ENCODE measurements at places on chromosomes 6 and 20.

DNA sequence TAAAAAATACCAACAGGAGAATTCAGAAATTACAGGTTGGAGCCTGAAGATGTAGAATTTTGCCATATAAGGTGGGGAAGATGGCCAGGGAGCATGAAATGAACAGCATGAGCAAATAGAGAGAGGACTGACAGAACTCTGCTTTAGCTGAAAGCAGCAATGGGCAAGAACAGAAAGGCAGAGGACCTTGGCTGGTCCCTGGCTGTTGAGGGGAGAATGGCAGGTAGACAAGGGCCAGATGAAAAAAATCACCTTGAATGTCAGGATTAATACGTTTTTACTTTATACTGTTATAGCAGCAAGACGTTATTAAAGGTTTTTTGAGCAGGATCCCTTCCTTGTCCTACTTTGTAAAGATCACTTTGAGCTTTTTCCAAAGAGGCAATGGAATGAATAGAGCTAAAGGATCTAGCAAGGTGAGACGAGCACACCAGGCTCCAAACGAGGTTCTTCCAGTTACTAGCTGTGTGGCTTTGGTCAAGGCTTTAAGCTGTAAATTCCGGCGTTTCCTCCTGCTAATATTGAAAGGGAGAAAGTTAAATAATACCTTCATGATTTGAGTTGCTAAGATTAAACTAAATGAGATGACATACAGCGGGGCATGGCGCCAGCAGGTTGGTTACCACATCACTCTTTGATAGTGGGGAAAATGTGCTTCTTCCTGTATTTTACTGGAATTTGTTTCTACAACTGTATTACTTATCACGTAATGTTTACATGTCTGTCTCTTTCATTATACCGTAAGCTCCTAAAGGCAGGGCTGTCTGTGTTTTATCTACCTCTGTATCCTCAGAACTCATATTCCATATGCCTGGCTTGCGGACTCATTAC lies 776 bp downstream of the PPIL1 start:
- DNase-seq: no peak

- DNase-seq: no peak
Measured at GRCh38 chr20:9632991-9633390, 118.6 kb downstream of the LAMP5 start.

GRCh38 chr6:1600063-1600763 lies 9.5 kb upstream of the FOXC1 start:
- no peak for DNase-seq

DNA sequence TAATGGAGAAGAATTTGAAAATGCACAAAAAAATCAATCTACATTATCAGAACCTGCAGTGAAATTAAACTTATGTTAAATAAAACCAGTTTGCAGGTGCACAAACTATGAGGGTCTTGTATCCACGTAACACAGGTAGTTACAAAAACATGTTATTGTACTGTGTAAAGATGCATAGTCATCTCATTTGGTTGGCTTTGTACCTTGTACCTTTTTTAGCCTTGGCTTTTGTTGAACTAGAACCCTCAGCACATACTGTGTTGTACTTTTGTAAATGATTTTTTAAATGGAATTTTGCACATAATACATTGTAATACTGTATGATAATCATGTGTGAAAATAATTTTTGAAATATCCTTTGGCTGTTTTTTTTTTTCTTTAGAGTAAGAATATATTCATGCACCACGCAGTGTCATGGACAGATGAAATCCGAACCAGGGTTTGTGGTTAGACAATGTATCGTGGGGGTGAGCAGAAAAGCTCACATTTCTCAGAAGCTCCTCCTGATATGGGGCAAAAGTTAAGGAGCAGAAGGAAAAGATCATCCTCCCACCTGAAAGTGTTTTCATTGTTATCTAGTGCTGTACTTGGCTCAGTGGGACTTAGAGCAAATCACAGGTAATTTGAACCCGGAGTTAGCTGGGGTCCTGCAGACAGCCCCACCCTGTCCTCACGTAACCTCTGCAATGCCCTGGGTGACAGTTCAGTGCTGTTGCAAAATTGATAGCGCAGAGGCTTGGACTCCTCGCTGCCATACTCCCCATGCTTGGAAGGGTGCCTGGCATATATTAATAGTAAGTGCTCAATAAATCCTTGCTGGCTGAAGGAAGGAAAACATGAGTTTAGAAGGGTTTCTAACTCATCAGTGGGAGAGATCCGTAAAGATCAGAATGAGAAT lies 14.8 kb upstream of the NAA20 start:
- no peak for DNase-seq

GRCh38 chr6:42451333-42452170 lies at the start of gene TRERF1:
Gene TRERF1, minus strand, starts transcription at chr6:42451926. Its CDS starts 182,336 bp downstream, at chr6:42269590.
- no peak for DNase-seq

- DNase-seq: no peak
Measured at GRCh38 chr20:1940581-1940980, 45.4 kb downstream of the SIRPA start.

GRCh38 chr6:85464722-85465150 lies 14.9 kb downstream of the NT5E start:
- no peak for DNase-seq

- DNase-seq: no peak
Measured at GRCh38 chr6:169023161-169023874, 230.3 kb downstream of the THBS2 start.

DNA sequence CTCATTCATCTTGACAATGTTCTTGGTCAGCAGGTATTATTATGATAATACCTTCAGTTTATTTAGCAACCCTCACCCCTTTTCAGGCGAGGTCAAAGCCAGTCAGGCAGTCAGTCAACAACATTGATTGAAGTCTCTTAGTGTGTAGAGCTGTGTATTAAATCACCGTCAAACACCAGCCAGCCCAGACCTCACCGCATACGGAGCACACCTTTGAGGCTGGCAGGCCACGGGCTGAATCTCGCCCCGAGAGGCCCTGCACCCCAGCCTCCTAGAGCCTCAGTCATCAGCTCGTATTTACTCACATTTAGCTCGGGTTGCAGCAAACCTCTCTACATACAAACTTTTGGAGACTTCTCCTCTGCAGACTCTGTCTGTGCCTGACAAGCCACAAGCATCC lies 36.0 kb upstream of the FOXA2 start:
- DNase-seq: no peak

GRCh38 chr20:6877633-6878032 lies 110.1 kb downstream of the BMP2 start:
- DNase-seq: no peak

- DNase-seq: no peak
Measured at GRCh38 chr6:129812145-129812777, 48.9 kb downstream of the TMEM244 start.

DNA sequence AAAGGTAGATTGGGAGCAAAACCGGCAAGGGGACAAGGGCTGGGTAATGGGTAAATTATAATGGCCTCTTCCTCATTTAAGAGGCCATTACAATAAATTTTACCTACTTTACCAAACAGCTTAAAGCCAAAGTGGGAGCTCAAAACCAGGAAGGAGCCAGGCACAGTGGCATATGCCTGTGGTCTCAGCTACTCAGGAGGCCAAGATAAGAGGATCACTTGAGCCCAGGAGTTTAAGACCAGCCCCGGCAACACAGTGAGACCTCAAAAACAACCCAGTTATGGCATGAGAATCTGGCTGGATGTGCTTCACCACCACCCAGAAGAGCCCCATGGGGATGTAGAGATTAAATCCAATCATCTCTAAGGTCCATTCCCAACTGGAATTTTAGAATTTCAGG lies 52.9 kb upstream of the TAF8 start:
- DNase-seq: no peak

- no peak for DNase-seq
Measured at GRCh38 chr6:109052018-109052651, 42.5 kb downstream of the SESN1 start.

GRCh38 chr6:140581601-140582000 lies 1207.2 kb upstream of the CITED2 start:
- DNase-seq: no peak

GRCh38 chr6:14804785-14805210 lies 441.1 kb upstream of the JARID2 start:
- no peak for DNase-seq

DNA sequence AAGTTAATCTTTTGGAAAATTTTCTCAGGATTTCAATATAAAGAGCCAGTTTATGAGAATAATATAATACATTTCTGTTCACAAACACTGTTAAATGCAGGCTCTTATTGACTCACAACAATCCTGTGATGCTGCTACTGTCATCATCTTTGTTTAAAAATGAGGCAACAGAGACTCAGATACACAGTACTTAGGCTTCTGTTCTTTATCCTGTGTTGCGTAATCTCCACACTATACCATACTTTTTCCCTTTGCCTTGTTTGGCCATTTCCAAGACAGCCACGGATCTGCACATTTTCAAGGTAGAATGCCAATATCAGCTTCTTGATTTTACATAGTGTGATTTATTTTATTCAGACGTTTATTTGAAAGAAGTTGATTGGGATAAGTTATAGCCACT lies 699.0 kb upstream of the CITED2 start:
- no peak for DNase-seq

DNA sequence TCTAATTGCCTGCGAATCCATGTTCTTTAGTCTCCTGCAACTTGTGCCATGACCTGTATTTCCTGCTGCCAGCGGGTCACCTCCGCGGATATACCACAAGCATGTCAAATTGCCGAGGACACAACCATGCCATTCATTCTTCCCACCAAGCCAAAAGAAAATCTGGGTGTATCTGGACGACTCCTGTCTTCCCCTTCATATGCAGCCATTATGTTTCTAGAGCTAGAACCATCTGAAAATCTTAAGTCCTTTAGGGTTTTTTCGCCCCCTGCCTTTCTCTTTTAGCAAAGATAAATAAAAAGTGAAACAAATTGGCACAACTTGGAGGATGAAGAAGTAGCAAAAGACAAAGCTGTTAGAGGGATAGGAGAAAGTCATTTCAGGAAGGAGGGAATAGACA lies 242.6 kb downstream of the ARID1B start:
- DNase-seq: no peak

GRCh38 chr6:24836109-24836508 lies 37.4 kb upstream of the ARMH2 start:
- DNase-seq: no peak

GRCh38 chr6:6969761-6970223 lies 138.0 kb upstream of the RREB1 start:
- DNase-seq: no peak

DNA sequence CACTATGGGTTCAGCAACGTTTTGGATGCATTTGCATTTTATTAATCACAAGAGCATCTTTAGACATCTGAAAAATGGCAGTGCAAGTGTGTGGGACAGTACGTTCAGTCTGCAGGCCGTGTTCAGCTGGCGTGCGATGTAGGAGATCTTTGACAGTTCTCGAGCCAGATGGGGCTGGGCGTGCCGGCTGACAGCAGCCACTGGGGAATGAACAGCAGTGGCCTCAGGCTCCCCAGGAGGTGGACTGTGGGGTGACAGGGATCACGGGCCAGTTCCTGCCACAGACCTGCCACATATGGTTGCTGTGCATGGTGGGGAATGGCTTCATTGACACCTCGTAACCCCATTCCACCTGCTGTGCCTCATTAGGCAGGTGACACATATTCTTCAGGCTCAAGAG lies 16.4 kb upstream of the MLN start:
- no peak for DNase-seq

GRCh38 chr6:48961781-48962415 lies 501.2 kb downstream of the MMUT start:
- no peak for DNase-seq

GRCh38 chr6:17280552-17281090 lies 540 bp upstream of the RBM24 start:
- DNase-seq: no peak

- DNase-seq: no peak
Measured at GRCh38 chr6:141532211-141532610, 600.5 kb upstream of the GJE1 start.

GRCh38 chr6:139175389-139175948 lies 40.6 kb downstream of the HECA start:
- DNase-seq: no peak

GRCh38 chr20:38724626-38725147 lies 401 bp downstream of the SLC32A1 start:
- no peak for DNase-seq

GRCh38 chr6:70107852-70108629 lies 194.8 kb downstream of the COL9A1 start:
- DNase-seq: no peak

DNA sequence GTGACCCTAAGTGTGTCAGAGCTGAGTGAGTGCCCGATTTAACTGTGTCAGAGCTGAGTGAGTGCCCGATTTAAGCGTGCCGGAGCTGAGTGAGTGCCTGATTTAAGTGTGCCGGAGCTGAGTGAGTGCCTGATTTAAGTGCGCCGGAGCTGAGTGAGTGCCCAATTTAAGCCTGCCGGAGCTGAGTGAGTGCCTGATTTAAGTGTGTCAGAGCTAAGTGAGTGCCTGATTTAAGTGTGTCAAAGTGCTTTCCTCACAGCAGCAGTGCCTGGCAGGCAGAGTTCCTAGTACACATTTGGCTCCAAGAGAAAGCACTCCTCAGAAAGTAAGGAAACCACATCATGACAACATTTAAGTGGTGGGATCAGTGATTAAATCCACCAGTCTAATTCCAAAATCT lies 13.2 kb downstream of the SERAC1 start:
- no peak for DNase-seq

DNA sequence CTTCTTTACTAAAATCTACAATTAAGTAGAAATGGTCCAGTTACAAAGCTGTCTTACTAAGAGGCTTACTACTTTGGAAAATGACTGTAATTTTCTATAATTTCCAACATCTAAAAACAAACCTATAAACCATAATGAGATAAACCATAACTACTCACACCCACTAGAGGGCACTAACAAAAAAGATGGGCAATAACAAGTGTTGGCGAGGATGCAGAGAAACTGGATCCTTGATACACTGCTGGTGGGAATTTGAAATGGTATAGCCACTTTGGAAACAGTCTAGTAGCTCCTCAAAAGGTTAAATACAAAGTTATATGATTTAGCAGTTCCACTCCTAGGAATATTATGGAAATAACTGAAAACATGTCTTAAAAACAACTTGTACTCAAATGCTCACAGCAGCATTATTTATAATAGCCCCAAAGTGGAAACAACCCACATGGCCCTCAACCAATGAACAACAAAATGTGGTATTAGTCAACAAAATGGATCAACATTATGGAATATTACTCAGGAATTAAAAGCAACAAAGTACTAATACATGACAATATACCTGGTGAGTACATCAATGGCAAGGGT lies 50.6 kb downstream of the GJA10 start:
- DNase-seq: no peak

DNA sequence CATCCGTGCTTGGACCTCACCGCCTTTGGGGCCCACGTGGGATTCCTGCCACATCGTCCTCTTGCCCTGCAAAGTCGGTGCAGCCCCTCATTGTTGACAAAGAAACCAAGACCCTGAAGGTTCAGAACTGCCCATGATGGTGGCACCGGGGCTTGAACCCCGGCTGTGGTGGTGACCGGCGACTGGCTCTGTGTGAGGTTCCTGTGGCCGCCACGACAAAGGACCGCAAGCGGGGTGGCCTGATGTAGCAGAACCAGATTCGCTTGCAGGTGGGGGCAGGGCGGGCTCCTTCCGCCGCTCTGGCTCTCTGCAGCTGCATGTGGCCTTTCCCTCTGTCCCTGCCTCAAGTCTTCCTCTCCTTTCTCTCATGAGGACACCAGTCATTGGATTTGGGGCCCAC lies 28.7 kb downstream of the SLCO4A1 start:
- DNase-seq: no peak

All from stimulated activated CD8-positive, alpha-beta memory T cell treated with anti-CD3 and anti-CD28 coated beads, Interleukin-4, amount 100 ng/mL, for 1 hour (primary cell).